GM23248 (cell line): ENCODE measurements at places on chromosomes 11 and 22. TPM values are rescaled to one million over a fixed set of nuclear protein-coding genes. Genes with fewer than 3 reads are reported as not detected.

DNA sequence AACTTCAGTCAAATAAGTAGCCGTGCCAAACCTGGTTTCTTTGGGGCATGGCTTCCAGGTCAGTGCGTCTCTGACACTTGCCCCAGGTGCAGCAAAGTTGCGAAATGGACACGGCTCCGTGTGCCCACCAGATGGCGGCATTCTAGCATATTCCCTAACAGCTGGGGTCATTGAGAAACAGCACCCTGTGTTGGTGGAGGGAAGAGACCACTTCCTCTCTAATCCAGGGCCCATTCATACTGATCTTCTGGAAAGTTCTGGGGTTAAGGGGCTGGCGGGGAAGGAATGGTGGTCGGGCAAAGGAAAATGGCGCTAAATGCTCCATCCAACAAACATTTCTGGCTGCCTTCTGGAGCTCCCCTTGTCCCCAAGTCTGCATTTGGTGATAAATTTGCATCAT lies 141.2 kb upstream of the TIMP3 start:
- no peaks in the 10 kb centered on the region for H3K27me3 ChIP-seq
- DNase-seq, result peak; percentile 78
- no peak overlapping the region for H3K4me3 ChIP-seq
- H3K36me3 ChIP-seq, result no peaks in the 10 kb centered on the region
- peaks cover 31% of the 10 kb centered on the region for H3K4me1 ChIP-seq
- no peak overlapping the region for H3K27ac ChIP-seq

- no peaks in the 10 kb centered on the region; the same call in 1 of the 2 replicates for H3K36me3 ChIP-seq
- DNase-seq, result no peak
- peak overlapping the region; percentile 84 for H3K27ac ChIP-seq
- H3K4me3 ChIP-seq, result peak overlapping the region; percentile 60
Observed at GRCh38 chr11:19931771-19932369, 219.2 kb downstream of the NAV2 start.

- DNase-seq, result peak; percentile 78
- H3K36me3 ChIP-seq, result no peaks in the 10 kb centered on the region
- H3K4me3 ChIP-seq, result peak overlapping the region; percentile 89
- peaks cover 4% of the 10 kb centered on the region; the same call in 1 of the 2 replicates for H3K4me1 ChIP-seq
- H3K27me3 ChIP-seq, result no peaks in the 10 kb centered on the region
Observed at GRCh38 chr22:45240104-45240809, 437 bp downstream of the KIAA0930 start.

GRCh38 chr22:41560095-41560471 lies 727 bp upstream of the CSDC2 start:
- no peak for DNase-seq
- H3K36me3 ChIP-seq, result no peaks in the 10 kb centered on the region
- peaks cover 31% of the 10 kb centered on the region for H3K4me1 ChIP-seq
- H3K27ac ChIP-seq, result no peak overlapping the region
- no peak overlapping the region for H3K4me3 ChIP-seq
- no peaks in the 10 kb centered on the region for H3K27me3 ChIP-seq

DNA sequence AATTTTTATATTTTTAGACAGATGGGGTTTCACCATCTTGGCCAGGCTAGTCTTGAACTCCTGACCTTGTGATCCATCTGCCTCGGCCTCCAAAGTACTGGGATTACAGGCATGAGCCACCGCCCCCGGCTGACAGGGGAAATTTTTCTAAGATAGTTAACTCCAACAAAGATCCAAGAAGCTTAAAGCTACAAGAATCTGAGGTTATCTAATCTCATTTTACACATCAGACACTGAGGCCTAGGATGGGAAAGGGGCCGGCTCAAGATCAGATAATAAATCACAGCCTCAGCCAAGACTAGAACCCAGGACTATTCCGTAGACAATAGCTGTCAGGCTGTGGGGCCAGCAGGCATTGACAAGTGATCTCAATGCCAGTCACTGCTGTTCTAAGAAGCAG lies 94.0 kb downstream of the AMBRA1 start:
- H3K36me3 ChIP-seq, result no peaks in the 10 kb centered on the region
- no peaks in the 10 kb centered on the region for H3K4me1 ChIP-seq
- no peak for DNase-seq
- H3K27ac ChIP-seq, result no peak overlapping the region

DNA sequence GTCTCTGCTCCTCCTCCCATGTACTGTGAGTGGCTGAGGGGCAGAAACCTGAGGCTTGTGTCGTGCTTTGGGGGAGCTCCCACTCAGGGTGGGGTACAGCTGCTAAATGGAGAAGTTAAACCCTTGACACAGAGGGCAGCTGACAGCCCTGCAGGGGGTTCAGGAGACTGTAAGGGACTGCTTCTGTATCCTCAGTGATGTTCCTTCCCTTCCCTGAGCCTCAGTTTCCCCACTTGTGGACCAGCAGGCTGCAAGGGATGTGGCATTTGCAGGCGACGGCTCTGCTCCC lies 15.6 kb downstream of the SYNGR1 start:
- no peak for DNase-seq
- H3K36me3 ChIP-seq, result no peaks in the 10 kb centered on the region
- no peaks in the 10 kb centered on the region for H3K27me3 ChIP-seq

GRCh38 chr11:83259559-83259958 lies 26.6 kb downstream of the CCDC90B start:
- DNase-seq, result no peak
- H3K4me3 ChIP-seq, result no peak overlapping the region
- no peaks in the 10 kb centered on the region for H3K27me3 ChIP-seq

- no peak overlapping the region for H3K27ac ChIP-seq
- peak; percentile 47 for DNase-seq
- H3K4me1 ChIP-seq, result no peaks in the 10 kb centered on the region
- H3K36me3 ChIP-seq, result no peaks in the 10 kb centered on the region
- no peak overlapping the region for H3K4me3 ChIP-seq
- no peaks in the 10 kb centered on the region for H3K27me3 ChIP-seq
Observed at GRCh38 chr11:124970925-124971324, 16.9 kb downstream of the CCDC15 start.

- H3K4me3 ChIP-seq, result no peak overlapping the region
- no peak overlapping the region for H3K27ac ChIP-seq
Observed at GRCh38 chr22:29386708-29387107, 1.7 kb downstream of the AP1B1 start.

DNA sequence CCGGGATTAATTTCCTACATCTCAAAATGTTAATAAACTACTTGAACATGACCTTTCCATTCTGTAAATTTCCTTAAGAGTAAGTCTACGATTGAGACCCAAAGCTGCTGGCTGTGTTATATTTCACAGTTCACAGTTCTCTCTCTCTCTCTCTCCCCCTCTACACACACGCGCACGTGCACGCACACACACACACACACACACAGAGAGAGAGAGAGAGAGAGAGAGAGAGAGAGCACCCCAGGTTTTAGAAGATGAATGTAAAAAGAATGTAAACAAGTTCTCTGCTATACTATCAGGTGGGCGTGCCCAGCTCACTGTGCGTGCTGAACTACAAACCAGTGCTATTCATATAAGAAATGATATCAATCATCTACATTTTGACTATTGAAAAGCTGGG lies 3.3 kb downstream of the BDNF start:
- H3K4me1 ChIP-seq, result peaks cover 49% of the 10 kb centered on the region
- DNase-seq, result no peak
- peak overlapping the region; percentile 51 for H3K27ac ChIP-seq
- H3K27me3 ChIP-seq, result no peaks in the 10 kb centered on the region

DNA sequence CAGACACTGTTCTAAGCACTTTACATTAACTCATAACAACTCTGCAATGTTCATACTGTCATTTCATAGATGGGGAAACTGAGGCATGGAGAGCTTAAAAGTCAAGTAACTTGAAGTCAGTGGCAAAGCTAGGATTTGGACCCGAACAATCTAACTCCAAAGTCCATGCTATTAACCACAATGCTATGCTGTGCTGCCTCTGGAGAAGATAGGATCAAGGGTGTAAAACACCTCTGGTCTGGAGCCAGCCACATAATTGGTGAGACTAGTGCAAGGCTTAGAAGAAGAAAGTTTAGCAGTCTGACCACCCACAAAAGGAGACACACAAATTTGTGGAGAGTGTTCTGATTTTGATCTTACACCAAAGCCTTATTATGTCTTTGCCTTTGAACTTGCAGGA lies 43.7 kb downstream of the ARFGAP2 start:
- no peak for DNase-seq
- peaks cover 6% of the 10 kb centered on the region; the same call in 1 of the 2 replicates for H3K4me1 ChIP-seq
- H3K27me3 ChIP-seq, result no peaks in the 10 kb centered on the region
- H3K4me3 ChIP-seq, result no peak overlapping the region

GRCh38 chr22:31150615-31151014 lies 9.4 kb upstream of the RNF185 start:
- DNase-seq, result peak; percentile 30
- H3K27me3 ChIP-seq, result no peaks in the 10 kb centered on the region
- no peaks in the 10 kb centered on the region for H3K36me3 ChIP-seq
- no peak overlapping the region for H3K27ac ChIP-seq

GRCh38 chr22:46087816-46088277 lies 62.5 kb upstream of the PPARA start:
- H3K36me3 ChIP-seq, result peaks cover 49% of the 10 kb centered on the region
- H3K4me3 ChIP-seq, result peak overlapping the region; percentile 97
- DNase-seq, result peak; percentile 96
- peaks cover 72% of the 10 kb centered on the region for H3K4me1 ChIP-seq
- H3K27ac ChIP-seq, result peak overlapping the region; percentile 99

DNA sequence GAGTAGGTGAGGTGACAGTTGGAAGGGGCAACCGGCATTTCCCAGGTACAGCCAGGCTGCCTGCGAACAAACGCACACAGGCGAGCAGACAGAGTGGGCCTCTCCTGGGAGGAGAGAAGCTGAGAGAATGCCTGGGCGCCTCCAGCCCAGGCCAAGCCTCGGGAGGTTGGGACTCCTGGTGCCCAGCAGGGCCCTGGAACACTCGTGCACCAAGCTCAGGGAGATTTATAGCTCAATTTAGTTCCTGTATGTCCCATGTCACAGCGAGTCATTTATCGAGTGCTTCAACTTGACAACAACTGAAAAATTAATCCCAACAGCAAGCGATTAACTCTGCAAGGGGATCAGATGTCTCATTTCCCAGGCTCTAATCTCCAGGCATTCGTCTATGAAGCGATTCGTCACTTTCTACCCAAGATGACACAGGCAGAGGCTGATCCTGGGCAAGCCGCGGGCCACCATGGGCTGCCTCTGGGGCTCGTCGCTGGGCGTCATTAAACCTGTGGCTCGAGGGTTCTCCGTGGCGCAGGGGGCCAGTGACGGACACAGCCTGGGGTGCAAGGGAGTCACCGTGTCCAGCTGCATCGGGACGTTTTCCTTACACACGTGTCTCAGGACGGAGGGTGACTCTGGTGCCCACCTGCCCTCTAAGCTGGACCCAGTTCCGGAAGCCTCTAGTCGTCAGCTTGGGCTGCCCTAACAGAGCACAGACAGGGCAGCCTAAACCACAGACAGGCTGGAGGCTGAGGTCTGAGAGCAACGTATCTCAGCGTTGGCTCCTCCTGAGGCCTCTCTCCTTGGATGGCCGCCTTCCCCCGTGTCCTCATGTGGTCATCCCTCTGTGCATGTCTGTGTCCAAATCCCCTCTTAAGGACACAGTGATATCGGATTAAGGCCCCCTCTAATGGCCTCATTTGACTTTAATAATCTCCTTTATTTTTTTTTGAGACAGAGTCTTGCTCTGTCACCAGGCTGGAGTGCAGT lies 154.1 kb downstream of the CTTN start:
- no peak overlapping the region for H3K27ac ChIP-seq
- H3K4me1 ChIP-seq, result no peaks in the 10 kb centered on the region
- H3K4me3 ChIP-seq, result no peak overlapping the region
- no peak for DNase-seq

DNA sequence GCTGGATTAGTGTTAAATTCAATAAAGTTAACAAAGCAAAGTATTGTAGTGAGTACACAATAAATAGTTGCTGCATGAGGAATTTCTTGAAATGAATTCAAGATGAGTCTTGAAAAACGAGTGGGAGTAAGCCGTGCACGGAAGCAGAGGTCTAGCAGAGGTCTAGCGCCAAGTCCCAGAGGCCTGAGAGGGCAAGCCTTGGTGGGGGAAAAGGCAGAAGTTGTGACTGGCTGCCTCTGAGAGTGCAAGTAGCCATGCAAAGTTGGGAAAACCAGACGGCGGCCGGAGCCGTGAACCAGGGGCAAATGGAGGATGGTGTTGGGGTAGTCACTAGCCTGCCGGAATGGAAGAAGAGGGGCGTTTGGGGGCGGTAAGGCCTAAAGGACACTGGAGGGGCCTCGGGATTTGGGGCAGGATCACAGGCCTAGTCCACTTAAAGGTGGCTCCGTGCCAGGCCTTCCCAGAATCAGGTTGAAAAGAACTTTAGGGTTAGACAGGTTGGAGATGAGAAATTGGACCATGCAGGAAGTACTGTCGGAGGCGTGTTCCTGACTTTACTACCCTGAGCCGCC lies 379 bp upstream of the SLC3A2 start:
- H3K27ac ChIP-seq, result peak overlapping the region; percentile 99
- H3K36me3 ChIP-seq, result peaks cover 34% of the 10 kb centered on the region
- peak; percentile 96 for DNase-seq
- H3K4me1 ChIP-seq, result peaks cover 33% of the 10 kb centered on the region
- H3K4me3 ChIP-seq, result peak overlapping the region; percentile 93

PTPRCAP gene
- not detected in 2 replicates for total RNA-seq

OSBP2 gene
- 1.1 and 2.0 TPM in 2 replicates for total RNA-seq

TBX10 gene
- total RNA-seq, result not detected in 2 replicates

PRG3 gene
- total RNA-seq, result not detected in 2 replicates

LRRC74B gene
- under 0.01 TPM in 1 of 2 replicates, not detected in the other for total RNA-seq

SCT gene
- not detected in 2 replicates for total RNA-seq

TST gene
- total RNA-seq, result 44.5 and 46.7 TPM in 2 replicates

KLHDC7B gene
- total RNA-seq, result not detected in 2 replicates

OR52A1 gene
- total RNA-seq, result not detected in 2 replicates

BTBD18 gene
- total RNA-seq, result not detected in 2 replicates

MMP13 gene
- not detected in 2 replicates for total RNA-seq

GRIA4 gene
- not detected in 2 replicates for total RNA-seq

CDPF1 gene
- total RNA-seq, result 14.7 and 21.2 TPM in 2 replicates
